Stimulated activated CD4-positive, alpha-beta T cell treated with anti-CD3 and anti-CD28 coated beads, Interleukin-4, amount 100 ng/mL, for 4 hours (primary cell): ENCODE measurements at places on chromosomes 1 and 21.

- no peak for DNase-seq
Measured at GRCh38 chr21:42118901-42119300, 47.8 kb downstream of the UMODL1 start.

DNA sequence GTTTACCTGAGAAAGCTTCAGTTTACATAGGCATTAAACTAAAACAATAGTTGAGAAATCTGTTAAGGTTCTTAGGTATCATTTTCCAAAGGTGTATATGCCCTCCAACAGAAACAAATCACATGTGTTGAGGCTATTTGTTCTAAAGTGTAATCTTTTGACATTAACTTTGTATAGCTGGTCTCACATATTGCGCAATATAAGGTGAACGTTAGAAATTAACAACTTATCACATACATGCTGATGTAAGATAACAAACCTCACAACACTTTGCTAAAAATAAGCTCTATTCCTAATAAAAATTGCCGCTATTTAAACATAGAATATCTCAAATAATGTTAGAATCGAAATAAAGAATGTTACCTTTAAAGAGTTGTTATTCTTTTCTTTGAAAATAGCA lies 340.6 kb downstream of the SRGAP2C start:
- no peak for DNase-seq

GRCh38 chr1:41859686-41860085 lies 59.0 kb downstream of the HIVEP3 start:
- DNase-seq: no peak

DNA sequence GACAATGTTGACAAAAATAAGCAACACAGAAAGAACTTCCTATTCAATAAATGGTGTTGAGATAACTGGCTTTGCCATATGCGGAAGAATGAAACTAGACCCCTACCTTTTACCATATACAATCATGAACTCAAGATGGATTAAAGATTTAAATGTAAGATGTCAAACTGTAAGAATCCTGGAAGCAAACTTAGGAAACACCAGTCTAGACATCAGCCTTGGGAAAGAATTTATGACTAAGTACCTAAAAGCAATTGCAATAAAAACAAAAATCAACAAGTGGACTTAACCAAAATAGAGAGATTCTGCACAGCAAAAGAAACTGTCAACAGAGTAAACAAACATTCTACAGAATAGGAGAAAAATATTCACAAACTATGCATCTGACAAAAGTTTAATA lies 16.1 kb upstream of the CLDN8 start:
- no peak for DNase-seq

DNA sequence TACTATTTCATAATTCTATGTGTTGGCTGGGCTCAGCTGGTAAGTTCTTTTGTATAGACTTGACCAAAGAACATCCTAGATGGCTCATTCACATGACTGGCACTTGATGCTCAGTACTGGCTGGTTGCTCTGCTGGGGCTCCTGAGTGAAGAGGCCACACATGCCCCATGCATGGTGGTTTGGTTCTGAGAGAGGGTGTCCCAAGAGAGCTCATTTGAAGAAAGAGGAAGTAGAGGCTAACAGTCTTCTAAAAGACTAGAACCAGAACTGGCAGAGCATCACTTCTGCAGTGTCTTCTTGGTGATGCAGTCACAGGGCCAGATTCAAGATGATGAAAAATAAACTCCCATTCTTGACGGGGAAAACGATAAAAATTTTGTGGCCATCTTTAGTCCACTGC lies 5.2 kb upstream of the BACH1 start:
- no peak for DNase-seq

DNA sequence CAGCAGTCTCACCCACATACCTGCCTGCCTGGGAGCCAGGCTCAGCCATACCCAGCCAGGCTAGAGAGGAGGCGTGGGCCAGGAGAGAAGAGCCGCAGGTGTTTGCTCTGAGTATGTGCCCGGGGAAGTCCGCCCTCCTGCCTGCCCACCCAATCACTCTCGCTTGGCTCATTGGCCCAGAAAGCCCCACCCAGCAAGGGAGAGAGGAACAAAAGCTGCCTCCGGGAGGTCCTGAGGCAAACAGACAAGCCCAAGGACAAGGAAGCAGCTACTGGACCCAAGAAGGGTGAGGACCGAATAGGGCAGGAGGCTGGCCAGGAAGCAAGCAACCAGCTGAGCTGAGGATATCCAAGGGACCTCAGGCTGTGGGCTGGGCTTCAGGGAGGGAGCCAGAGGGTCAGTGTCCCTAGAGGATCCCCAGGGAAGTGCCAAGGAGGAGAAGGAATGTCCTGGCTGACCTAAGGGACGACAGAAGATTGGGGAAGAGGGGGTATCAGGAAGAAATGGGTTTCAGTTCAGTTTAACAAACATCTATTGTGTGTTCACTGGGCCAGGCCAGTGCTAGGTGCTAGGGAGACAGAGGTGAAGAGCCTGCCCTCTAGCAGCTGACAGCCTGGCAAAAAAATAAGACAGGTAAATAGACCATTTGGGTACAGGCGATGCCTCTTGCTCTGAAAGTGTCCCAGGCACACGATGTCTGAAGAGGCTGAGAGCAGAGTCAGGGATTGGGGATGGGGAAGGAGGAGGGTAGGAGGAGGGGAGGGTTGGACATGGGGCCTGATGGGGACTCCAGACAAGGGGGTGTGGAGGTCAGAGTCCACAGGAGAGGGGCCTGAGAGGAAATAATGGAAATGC lies at the start of gene GJB4:
GJB4 (plus strand) TSS at position 238 of the 855 bp plus-strand sequence. CDS start 1,515 bp downstream, outside the sequence.
- DNase-seq: no peak

- DNase-seq: no peak
Measured at GRCh38 chr1:111253876-111254275, 26.4 kb downstream of the CHI3L2 start.

GRCh38 chr1:20124456-20125057 lies 5.2 kb upstream of the PLA2G2D start:
- no peak for DNase-seq

GRCh38 chr1:240234485-240235210 lies 143.0 kb downstream of the FMN2 start:
- no peak for DNase-seq

DNA sequence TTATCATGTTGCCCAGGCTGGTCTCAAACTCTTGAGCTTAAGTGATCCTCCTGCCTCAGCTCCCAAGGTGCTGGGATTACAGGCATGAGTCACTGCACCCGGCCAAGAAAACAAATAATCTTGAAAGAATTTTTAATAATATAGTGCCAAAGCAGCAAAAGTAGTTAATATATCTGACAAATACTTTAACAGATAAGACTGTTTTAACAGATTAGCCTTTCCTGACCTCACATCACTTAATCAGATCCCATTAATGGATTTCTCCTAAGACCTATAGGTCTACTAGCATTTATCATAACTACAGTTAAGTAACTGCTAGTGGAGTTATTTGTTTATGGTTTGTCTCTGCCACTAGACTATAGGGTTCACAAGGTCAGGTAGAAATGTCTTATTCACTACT lies 61.1 kb upstream of the HP1BP3 start:
- DNase-seq: no peak

DNA sequence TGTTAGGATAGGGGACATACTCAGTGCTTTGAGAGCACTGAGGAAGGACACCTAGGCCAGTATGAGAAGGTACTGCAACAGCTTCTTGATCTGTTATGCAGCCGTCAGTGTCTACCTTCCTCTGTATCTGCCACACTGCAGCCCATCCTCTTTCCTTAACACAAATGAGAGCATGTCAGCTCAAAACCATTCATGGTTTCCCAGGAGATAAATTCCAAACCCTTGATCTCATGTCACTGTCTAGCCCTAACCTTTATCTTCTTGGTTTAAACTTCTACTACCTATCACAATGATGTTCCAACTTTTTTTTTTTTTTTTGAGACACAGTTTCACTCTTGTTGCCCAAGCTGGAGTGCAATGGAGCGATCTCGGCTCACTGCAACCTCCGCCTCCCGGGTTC lies 1.4 kb downstream of the ZMYND12 start:
- DNase-seq: no peak

DNA sequence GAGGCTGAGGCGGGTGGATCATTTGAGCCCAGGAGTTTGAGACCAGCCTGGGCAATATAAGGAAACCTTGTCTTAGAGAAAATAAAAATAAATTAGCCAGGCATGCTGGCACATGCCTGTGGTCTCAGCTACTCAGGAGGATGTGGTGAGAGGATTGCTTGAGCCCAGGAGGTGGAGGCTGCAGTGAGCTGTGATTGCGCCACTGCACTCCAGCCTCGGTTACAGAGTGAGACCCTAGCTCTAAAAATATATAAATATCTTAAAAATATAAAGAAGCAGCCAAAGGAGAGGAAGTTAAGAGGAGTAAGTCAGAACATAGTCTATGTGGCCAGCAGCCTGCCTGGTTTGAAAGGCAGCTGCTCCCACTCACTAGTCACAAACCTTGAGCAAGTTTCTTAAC lies 4.5 kb upstream of the IL10RB start:
- DNase-seq: no peak

- DNase-seq: no peak
Measured at GRCh38 chr1:58392083-58392482, 154.4 kb downstream of the OMA1 start.

GRCh38 chr1:152347116-152347728 lies 12.6 kb downstream of the FLG2 start:
- DNase-seq: peak; percentile 6

GRCh38 chr1:161096530-161096929 lies 1.6 kb upstream of the KLHDC9 start:
- DNase-seq: no peak

DNA sequence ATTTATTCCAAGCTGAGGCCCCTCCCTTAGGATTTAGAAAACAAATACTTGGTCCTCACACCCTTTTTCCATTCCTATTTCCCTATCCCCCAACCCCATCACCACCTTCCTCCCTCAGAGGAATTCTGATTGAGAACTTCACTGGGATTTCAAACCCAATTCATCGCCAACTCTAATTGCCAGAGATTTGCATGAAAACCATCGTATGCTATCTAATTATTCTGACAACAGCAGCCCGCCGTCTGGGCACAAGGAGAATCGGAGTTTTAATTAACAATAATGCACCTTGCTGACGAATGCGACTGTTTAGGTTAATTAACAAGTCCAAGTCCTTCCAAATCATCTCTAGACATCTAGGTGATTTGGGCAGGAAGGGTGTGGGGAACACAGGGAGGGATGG lies 4.4 kb downstream of the ACKR1 start:
- no peak for DNase-seq

DNA sequence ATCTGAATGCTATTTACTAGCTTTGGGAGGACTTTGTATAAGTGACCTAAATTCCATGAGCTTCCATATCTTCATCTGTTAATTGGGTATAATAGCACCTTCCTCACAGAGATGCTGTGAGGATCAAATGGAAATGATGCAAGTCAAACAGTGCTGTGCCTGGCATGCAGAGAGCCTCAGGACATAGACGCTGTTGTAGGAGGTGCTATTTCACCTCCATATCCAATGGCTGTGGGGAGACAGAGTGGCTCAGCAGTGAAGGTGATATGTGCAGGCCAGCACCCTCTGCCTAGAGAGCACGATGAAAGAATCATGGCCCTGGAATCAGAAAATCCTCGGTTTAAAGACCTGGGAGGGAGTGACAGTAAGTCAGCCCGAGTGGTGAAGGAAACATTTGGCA lies 16.0 kb upstream of the C1orf21 start:
- no peak for DNase-seq

- peak; percentile 4 for DNase-seq
Measured at GRCh38 chr1:171188388-171189266, 3.5 kb downstream of the FMO2 start.

DNA sequence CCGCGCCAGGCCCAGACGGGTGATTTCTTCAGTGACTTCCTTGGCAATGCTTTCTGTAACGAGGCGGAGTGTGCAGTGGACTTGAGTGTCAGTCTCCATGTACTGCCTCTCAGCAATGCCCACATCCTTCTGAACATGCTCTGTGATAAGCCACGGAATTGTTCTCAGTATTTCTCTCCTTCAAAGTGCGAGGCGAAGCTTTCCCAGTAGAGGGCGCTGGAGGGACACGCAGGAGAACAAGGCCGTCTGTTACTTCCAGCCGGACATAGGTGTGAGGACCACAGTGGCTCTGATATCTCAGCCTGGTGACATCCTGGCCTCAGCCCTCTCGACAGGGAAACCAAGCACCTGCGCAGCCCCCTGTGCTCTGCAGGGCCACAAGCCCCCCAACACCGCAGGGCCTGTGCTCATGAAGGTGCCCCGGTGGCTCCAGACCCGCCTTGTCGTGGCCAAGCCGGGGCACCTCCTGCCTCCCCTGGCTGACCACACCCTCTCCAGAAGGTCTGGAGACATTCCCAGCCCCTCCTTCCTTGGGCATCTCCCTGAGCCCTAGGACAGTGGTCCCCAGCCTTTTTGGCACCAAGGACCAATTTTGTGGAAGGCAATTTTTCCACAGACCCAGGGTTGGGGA lies 46.1 kb upstream of the BACE2 start:
- peak; percentile 28 for DNase-seq

GRCh38 chr1:79749607-79750006 lies 743.1 kb upstream of the ADGRL4 start:
- no peak for DNase-seq

GRCh38 chr1:156876281-156876680 lies 15.6 kb downstream of the NTRK1 start:
- no peak for DNase-seq

- DNase-seq: no peak
Measured at GRCh38 chr1:22526098-22526497, 37.2 kb upstream of the EPHA8 start.

- no peak for DNase-seq
Measured at GRCh38 chr1:40300651-40301050, 16.4 kb downstream of the COL9A2 start.

DNA sequence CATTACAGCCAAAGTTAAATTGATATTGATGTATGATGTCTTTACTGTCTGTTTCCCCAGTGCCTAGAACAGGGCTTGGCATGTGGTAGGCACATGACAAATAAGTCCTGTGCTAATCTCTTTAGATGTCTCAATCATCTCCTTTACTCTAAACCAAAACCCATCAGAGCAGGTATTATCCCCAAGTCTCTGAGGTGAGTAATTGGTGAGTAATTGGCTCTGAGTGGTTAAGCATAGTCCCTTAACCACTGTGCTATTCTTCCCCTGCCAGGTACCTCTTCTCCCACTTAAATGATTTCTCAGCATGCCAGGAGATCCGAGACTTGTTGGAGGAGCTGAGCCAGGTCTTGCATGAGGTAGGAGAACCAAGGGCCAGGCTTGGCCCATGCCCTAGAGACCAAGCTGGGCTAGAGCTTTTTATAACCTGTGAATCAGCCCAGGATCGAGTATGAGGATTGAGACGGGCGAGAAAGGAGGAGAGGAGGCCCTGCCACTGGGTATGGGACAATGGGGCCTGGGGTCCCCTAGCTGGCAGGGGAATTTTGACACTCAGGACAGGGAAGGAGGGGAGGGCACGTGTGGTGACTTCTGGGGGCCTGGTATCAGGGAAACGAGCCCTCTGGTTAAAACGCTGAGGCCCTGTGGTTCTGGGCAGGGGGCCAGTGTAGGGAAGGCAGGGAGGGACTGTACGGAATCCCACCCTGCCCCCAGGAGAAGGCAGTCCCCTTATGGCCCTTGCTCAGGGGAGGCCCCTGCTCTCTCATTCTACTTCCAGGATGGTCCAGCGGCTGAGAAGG lies 4.5 kb downstream of the CNKSR1 start:
- no peak for DNase-seq

GRCh38 chr1:100851726-100852125 lies 42.9 kb downstream of the EXTL2 start:
- DNase-seq: no peak

GRCh38 chr1:65141394-65141793 lies 6.6 kb upstream of the AK4 start:
- DNase-seq: no peak

GRCh38 chr1:180614730-180615129 lies 17.1 kb upstream of the XPR1 start:
- DNase-seq: no peak

GRCh38 chr1:30657131-30658013 lies 66.0 kb downstream of the MATN1 start:
- DNase-seq: no peak

GRCh38 chr21:45525153-45525909 lies 16.9 kb downstream of the SLC19A1 start:
- DNase-seq: no peak
